ENCODE measurements at places on chromosomes 12 and 14.

DNA sequence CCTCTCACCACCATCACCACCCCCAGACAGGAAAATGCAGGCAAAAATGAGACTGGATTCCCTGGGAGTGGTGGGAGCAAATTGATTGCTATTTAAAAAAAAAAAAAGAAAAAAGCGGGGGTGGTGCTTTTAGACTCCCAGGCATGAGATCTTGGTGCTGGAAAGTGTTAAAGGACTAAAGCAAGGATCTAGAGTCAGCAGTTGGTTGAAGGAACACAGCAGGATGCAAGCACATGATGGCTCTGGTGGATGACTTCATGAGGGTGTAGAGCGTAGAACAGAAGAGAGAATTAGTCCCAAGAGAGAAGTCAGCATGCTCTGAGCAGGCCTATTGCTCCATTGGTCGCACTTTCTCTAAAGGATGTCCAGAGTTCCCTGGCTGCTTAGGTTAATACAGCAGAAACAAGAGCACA is 183.8 kb upstream of the HMGA2 start:
- DNase-seq: no peak

DNA sequence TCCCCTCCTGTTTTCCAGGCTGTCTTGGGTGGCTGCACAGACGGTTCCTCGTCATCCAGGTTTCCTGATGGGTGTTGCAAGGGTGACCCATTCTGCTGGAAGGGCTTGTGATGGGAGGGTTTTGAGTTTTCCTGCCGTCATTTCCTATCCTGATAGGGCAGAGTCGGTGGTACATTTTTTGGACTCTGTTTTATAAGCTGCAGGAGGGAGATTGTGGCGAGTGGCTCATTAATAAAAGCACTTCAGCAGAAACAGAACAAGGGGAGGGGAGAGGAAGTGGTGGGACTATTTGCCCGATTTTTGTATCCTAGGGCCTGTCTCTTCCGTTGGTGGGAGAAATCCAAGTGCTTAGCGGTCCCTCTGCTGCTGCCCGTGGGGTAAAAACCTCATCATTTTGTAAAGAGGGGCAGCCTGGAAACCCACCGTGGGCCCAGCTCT is 40.0 kb downstream of the TSPAN9 start:
- DNase-seq: no peak

GRCh38 chr12:71641390-71641789 is 22.3 kb downstream of the ZFC3H1 start:
- DNase-seq: no peak

DNA sequence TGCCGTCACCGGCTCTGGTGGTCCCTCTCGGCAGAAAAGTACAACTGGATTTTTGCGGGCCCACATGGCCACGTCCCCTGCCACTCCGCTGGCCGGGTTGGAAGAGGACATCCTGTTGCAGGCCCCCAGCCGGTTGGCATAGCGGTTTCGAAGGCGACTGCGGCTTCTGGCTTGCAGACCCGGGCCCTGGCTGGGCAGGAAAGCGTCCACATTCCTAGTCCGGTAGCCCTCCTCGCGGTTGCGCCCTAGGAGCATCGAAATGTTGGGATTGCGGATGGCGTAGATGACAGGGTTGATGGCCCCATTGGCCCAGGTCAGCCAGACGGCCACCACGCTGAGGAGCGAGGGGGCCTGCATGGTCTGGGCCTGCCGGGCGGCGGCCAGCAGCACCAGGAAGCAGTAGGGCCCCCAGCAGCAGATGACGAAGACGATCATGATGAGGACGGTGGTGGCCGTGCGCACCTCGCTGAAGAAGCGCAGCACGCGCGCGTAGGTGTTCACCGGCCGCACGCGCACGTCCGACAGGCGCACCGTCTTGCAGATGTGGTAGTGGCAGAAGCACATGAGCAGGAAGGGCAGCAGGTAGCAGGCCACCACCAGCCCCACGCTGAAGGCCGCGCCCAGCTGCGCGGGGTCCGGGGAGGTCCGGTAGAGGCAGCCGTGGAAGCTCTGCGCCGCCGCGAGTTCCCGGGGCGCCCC is 1.2 kb downstream of the GPR135 start:
- peak; percentile 30 for DNase-seq

- DNase-seq: no peak
Observed at GRCh38 chr12:130121226-130122000, 40.9 kb upstream of the FZD10 start.

GRCh38 chr12:100671396-100672074 is 98.1 kb downstream of the GAS2L3 start:
- DNase-seq: no peak

- DNase-seq: no peak
Observed at GRCh38 chr12:103181366-103182152, 224.1 kb downstream of the ASCL1 start.

- DNase-seq: no peak
Observed at GRCh38 chr12:71469258-71469750, 29.7 kb downstream of the LGR5 start.

- DNase-seq: no peak
Observed at GRCh38 chr14:85475113-85475512, 54.8 kb upstream of the FLRT2 start.

Data from activated CD4-positive, alpha-beta memory T cell treated with anti-CD3 and anti-CD28 coated beads, Interleukin-2, amount 10 ng/mL, durations not matched to agents 7 days and 5 days (primary cell).